Lower lobe of right lung (tissue), 2 donors: ENCODE measurements at places on chromosomes 2 and 18. TPM values are rescaled to one million over a fixed set of nuclear protein-coding genes. Genes with fewer than 3 reads are reported as not detected.

FAM237A gene
- total RNA-seq = not detected

CELF4 gene
- 0.38 TPM for total RNA-seq

FTCDNL1 gene
- 3.7 TPM for total RNA-seq

POTEC gene
- total RNA-seq = not detected

DYTN gene
- total RNA-seq = not detected

SOX11 gene
- total RNA-seq = 0.03 TPM

DNA sequence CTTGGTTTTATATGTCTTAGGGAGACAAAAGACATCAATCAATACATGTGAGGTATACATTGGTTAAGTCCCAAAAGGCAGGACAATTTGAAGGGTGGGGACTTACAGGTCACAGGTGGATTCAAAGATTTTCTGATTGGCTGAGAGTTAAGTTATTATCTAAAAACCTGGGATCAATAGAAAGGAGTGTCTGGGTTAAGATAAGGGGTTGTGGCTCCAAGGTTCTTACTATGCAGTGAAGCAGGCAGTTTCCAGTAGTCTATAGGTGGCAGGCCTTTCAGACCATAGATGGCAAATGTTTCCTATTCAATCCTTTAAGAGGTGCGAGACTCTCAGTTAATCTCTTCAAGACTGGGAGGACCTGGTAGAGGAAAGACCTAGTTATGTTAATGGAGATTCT is 42.1 kb upstream of the NEB start:
- DNase-seq = no peak

GRCh38 chr2:16130541-16130880 is 190.2 kb downstream of the MYCN start:
- DNase-seq = no peak

- DNase-seq = no peak
These were observed 212.7 kb downstream of the KCNE4 start for GRCh38 chr2:223264541-223265193.

GRCh38 chr2:222842491-222843174 is 18.2 kb upstream of the ACSL3 start:
- no peak for DNase-seq

DNA sequence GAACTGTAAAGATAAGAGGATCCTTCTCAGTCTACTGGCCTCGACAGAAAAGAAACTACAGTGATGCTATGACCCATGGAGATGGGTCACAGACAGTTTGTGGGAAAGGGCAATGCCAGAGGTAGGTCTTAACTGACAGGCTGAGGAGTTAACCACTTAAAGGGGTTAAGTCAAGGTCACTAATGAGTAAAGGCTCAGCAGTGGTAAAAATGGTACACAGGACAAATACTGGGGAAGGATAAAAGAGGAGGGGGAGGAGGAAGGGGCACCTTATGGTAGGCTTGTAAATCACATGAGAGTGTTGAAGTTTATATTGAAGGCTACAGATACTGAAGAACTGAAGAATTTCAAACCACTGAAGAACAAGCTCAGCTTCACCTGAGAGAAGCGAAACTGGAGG is 9.9 kb downstream of the IER3IP1 start:
- no peak for DNase-seq

DNA sequence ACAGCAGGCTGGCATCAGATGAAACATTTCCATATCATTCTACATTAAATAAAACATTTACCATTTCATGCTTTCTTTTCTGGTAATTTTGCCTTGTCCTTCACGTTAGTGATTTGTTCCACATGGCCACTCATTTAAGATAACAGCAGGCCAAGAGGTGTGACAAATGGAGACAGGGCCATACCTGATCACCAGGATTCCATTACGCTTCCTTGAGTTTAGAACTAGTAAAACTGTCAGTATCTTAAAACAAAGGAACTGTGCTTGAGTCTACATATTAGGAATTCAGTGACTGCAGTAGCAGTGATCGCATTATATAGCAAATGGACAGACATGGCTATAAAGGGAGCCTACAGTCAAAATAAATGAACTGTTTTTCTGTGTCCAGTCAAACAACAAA is 155.1 kb upstream of the FSHR start:
- DNase-seq = no peak

- DNase-seq = no peak
These were observed 37.3 kb upstream of the TANK start for GRCh38 chr2:161122772-161123530.

- DNase-seq = no peak
These were observed 15.8 kb upstream of the FEZ2 start for GRCh38 chr2:36613801-36614200.

DNA sequence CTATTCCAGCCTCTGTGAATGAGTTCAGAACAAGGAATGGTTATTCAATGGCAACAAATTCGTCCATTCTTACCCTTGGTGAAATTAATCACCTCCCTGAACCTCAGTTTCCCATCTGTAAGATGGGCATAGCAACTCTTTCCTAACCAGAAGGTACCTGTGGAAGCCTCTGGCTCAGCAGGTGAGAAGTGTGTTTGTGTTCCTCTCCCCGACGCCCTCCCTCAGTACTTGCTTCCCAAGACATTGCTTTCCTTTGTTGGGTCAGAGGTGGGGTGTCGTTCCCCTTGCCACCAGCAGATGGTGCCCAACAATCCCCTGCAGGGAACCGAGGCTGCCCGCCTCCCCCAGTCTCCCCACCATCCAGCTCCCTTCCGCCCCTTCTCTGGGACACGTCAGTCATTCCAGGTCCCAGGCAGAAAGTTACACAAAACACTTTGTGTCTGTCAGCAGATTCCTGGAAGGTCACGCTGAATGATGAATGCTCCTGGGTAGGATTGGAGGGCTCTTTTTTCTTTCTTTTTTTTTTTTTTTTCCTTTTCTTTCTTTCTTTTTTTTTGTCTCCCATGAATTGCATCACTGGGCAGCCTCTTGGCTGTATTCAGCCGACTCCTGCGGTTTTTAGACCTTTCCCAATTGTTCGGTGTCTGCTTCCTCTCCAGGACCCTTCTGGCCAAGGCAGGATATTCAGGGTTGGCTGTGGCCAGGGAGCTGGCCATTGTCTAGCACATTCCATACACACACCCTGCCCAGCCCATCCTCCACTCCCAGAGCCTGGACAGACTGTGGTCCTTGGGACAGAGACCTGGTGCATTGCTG is 117.3 kb downstream of the LPIN1 start:
- DNase-seq = peak; percentile 85

- no peak for DNase-seq
These were observed 512.2 kb upstream of the VRK2 start for GRCh38 chr2:57534358-57534757.
